ENCODE measurements at places on chromosomes 4 and X. TPM values are rescaled to one million over a fixed set of nuclear protein-coding genes. Genes with fewer than 3 reads are reported as not detected.

DDIT4L gene
- 3.7 TPM for total RNA-seq

RAB40AL gene
- total RNA-seq = 0.46 TPM

CFAP99 gene
- total RNA-seq = 0.69 TPM

HERC3 gene
- 39.2 TPM for total RNA-seq

VCX2 gene
- not detected for total RNA-seq

STAP1 gene
- total RNA-seq = 0.23 TPM

CD40LG gene
- not detected for total RNA-seq

DDX60 gene
- total RNA-seq = 5.3 TPM

TFE3 gene
- total RNA-seq = 13.6 TPM

SPP1 gene
- 401 TPM for total RNA-seq

USP51 gene
- total RNA-seq = 8.1 TPM

MAGEC2 gene
- not detected for total RNA-seq

RNF150 gene
- 31.6 TPM for total RNA-seq

FAM3A gene
- total RNA-seq = 15.0 TPM

IL3RA gene
- 3.0 TPM for total RNA-seq

VCX gene
- not detected for total RNA-seq

ADH7 gene
- not detected for total RNA-seq

SLAIN2 gene
- 176 TPM for total RNA-seq

SMARCA1 gene
- 76.1 TPM for total RNA-seq

SMPX gene
- total RNA-seq = not detected

SLITRK4 gene
- total RNA-seq = 59.3 TPM

ADH1A gene
- not detected for total RNA-seq

BMP2K gene
- total RNA-seq = 75.0 TPM

PPP4R3C gene
- total RNA-seq = not detected

USP26 gene
- total RNA-seq = not detected

PGRMC1 gene
- 320 TPM for total RNA-seq

ARR3 gene
- total RNA-seq = not detected

CCDC149 gene
- 22.1 TPM for total RNA-seq

Measured in diencephalon (tissue), 1 donor.